ENCODE measurements at places on chromosomes 12 and 14.

GRCh38 chr14:77212943-77213678 is 31.5 kb downstream of the TMEM63C start:
- peak; percentile 76 for DNase-seq

- no peak for DNase-seq
Measured at GRCh38 chr12:68831751-68832503, 23.9 kb downstream of the MDM2 start.

DNA sequence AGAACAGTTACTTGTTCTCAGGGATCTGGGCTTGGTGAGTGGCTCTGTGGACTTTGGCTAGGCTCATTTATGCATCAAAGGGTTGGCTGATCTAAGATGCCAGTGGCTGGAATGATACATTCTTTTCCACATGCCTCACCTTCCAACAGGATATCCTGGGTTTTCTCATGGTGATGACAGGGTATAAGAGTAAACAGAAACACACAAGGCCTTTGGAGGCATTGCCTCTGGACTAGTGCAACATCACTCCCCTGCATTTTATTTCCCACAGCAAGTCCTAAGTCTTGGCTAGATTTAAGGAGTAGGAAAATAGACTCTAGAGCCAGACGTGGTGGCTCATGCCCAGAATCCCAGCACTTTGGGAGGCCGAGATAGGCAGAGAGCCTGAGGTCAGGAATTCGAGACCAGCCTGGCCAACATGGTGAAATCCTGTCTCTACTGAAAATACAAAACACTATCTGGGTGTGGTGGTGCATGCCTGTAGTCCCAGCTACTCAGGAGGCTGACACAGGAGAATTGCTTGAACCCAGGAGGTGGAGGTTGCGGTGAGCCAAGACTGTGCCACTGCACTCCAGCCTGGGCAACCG is 47.9 kb downstream of the RPH3A start:
- no peak for DNase-seq

- DNase-seq: no peak
Measured at GRCh38 chr12:33427071-33427470, 12.5 kb downstream of the SYT10 start.

DNA sequence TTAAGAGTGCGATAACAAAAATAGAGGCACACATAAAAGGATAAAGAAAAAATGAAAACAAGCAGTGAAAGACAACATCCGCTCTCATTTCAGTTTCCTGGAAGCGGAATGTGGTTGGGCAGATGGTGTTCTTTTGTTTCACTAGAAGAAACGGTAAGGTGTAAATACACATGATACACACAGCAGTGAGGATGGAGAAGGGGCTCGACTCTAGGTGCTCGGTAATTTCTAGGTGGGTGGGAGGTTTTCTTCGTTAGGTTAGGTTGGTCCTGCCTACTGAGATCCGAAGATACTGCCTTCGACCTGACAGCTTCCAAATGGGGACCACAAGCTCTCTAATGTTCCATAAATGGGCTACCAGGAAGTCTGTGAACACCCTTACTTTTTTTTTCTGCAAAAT is 1082.5 kb downstream of the BCL11B start:
- DNase-seq: no peak

GRCh38 chr14:100822532-100823296 is 3.2 kb upstream of the MEG3 start:
- peak; percentile 79 for DNase-seq

DNA sequence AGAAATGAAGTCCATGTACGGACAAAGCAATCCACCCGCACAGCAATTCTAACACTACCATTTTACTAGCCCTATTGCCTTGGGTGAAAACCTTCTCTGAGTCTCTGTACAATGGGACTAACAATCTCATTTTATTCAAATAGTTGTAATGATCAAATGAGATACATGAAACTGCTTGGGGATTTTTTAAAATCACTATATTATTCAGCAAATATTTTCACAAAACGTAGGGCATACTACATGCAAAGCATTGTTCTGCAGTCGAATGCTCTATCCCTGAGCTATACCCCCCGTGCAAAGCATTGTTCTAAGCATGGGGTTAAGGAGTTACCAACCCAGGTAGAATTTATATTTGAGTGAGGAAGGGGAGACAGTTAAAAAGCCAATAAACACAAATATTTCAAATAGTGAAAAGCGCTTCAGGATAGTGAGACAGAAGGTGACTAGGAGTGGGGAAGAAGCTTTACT is 554 bp upstream of the ATF7 start:
- no peak for DNase-seq

DNA sequence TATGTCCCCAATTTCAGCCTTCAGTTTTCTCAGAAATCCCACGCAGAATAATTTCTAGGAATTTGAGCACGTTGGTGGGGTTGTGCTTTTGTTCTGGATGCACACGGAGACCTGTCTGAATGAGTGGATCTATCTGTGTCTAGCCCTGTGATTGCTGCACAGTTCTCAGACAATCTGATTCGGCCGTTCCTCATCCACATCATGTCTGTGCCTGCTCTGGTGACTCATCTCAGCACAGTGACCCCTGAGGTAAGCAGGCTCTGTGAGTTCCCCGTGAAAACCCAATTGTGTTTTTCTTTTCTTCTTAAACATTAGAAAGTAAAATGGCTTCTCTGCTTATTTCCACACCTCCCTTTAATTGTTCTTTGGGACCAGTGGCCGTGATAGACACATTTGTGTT is 20.2 kb downstream of the UBE3B start:
- no peak for DNase-seq

GRCh38 chr12:19491863-19492262 is 52.6 kb downstream of the AEBP2 start:
- no peak for DNase-seq

DNA sequence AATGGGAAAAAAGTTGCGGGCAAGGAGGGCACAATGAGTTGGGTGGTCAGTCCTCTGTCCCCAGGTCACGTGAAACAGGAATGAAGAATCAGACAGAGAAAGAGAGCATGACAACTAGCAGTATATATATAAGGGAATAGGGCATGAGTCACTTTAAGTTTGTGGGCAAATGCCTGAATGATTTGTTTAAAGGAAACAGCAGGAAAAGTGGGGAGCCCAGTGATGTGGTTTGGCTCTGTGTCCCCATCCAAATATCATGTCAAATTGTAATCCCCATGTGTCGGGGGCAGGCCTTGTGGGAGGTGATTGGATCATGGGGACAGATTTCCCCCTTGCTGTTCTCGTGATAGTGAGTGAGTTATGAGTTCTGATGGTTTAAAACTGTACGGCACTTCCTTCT is 195.3 kb upstream of the IGF1 start:
- no peak for DNase-seq

DNA sequence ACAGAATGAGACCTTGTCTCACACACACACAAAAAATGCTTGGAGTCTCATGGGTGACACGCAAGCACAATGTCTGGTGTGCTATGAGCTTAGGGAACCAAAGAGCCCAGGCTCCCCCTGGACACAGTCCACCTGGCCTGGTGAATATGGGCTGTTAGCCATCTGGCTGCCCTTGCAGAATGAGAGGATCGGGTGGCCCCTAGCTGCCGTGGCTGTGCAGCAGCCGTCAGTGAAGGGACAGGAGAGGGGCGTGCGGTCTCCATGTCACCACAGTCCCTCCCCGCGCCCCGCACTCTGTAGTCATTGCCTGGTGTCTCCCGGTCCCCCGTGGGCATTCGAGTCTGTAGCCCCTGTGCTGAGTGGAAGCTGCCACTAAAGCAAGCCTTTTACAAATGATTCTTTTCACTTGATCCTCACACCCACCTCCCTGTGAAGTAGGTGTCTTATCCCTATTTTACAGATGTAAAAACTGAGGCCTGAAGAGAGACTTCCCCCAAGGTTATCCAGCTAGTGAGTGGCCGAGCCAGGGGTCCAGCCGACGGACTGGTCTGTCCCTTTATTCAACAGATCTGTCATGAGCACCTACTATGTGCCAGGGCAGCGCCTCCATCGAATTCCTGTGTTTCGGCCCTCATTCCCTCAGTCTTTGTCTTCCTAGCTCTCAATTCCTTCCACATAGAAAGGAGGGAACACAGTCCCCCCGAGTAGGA is 18.8 kb downstream of the MVK start:
- DNase-seq: no peak

DNA sequence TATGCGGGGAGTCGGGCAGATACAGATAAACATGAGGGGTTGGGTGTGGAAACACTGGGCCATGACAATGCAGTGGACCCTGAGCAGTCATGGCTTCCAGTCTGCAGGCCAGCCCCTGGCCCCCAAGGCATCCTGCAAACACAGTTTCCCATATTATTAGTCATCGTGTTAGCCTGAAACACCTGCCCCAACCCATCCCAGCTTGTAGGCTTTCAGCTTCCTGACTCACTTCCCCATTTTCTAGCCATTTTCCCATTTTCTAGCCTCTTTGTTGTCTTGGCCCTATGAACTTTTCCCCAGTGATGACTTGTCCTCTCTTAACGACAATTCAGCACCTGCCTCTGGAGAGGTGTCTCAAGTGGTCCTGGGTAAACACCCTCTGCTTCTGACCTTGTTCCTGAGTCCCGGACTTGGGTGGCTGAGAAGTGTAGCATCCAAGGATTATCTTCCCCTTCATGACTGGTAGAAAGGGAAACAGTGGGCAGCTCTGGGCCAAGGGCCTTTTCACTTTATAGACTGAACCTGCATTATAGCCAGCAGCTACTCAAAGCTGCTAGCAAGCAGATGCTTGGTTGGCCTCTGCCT is 4.3 kb upstream of the PGF start:
- DNase-seq: no peak

Measured in NCI-H2171 (cell line).